ENCODE measurements at places on chromosomes 11 and 22. TPM values are rescaled to one million over a fixed set of nuclear protein-coding genes. Genes with fewer than 3 reads are reported as not detected.

The TRMT112 gene
- 62.1 TPM for total RNA-seq

The ART1 gene
- total RNA-seq = not detected

The PANX2 gene
- 0.94 TPM for total RNA-seq

The PEX26 gene
- 15.5 TPM for total RNA-seq

The C22orf31 gene
- total RNA-seq = not detected

The MYRF gene
- 0.31 TPM for total RNA-seq

The SLC6A5 gene
- not detected for total RNA-seq

The EI24 gene
- 28.7 TPM for total RNA-seq

The MS4A8 gene
- not detected for total RNA-seq

The CSNK2A3 gene
- 1.3 TPM for total RNA-seq

The TMEM184B gene
- total RNA-seq = 14.3 TPM

The GLB1L3 gene
- 0.52 TPM for total RNA-seq

The OR5B21 gene
- not detected for total RNA-seq

The SMTNL1 gene
- 0.10 TPM for total RNA-seq

The VWCE gene
- total RNA-seq = 0.52 TPM

The FIBIN gene
- 0.10 TPM for total RNA-seq

The SHISA8 gene
- total RNA-seq = 0.52 TPM

The SELENOM gene
- total RNA-seq = 14.6 TPM

The MS4A12 gene
- total RNA-seq = not detected

The ASRGL1 gene
- total RNA-seq = 6.0 TPM

The EML3 gene
- total RNA-seq = 32.2 TPM

The TSPAN18 gene
- 8.5 TPM for total RNA-seq

The NLRX1 gene
- 4.7 TPM for total RNA-seq
